ENCODE measurements at places on chromosomes 7 and 10.

DNA sequence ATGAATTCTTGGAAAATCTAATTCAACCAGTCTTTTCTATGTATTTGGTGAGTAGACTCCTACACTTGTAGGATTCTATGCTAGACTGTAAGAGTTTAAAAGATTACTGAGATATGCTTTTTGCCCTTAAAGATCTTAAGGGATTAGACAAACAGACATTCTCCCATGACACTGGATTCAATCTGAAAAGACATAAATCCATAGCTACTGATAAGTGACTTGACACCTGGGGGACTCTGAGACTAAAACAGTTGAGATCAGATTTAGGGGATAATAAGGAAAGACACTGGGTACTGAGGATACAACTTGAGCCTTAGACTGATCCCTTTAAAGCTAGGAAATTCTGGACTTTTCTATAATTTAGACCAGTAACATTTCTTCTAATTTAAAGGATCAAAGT lies 1233.4 kb downstream of the XPNPEP1 start:
- DNase-seq: no peak

DNA sequence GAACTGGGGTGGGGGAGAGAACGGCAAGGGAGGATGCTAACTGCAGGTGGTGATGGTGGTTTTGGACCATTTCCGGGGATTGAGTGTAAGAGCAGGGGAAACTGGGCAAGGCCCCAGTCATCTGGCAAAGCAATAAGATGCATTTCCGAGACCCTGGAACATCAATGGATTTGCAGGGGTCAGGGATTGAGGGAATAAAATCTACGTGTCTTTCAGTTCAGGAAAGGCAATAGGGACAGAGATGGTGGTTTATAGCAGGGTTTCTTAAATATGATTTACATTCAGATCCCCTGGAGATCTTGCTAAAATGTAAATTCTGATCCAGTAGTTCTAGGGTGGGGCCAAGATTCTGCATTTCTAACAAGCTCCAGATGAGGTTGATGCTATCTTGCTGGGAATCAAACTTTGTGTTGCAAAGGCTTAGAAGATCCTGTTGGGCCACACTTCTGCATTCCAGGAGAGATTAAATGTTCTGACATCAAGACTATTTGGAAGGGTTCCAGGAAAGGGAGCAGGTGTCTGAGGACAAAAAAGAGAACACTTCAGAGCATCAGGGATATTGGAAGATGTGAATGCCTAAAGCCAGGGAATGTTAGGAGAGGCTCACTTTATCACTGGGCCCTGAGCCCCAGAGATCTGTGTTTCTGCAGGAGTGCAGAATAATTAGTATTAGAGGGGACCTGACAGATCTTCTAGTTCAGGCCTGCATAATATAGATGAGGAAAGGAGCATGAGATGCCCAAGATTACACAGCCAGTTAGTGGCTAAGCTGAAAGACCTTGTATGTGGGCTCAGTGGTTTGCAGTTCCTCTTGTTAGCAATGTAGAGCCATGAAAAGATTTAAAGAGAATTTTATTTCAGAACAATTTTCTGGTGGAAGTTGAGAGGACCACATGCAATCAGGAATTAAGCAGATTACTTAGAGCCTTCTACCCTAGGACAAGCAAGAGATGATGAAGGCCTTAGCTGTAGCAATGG lies 32.4 kb downstream of the BLNK start:
- DNase-seq: no peak

- no peak for DNase-seq
Observed at GRCh38 chr7:16954321-16954720, 72.5 kb upstream of the AGR3 start.

GRCh38 chr10:49107111-49107886 lies 8.0 kb downstream of the VSTM4 start:
- DNase-seq: no peak

DNA sequence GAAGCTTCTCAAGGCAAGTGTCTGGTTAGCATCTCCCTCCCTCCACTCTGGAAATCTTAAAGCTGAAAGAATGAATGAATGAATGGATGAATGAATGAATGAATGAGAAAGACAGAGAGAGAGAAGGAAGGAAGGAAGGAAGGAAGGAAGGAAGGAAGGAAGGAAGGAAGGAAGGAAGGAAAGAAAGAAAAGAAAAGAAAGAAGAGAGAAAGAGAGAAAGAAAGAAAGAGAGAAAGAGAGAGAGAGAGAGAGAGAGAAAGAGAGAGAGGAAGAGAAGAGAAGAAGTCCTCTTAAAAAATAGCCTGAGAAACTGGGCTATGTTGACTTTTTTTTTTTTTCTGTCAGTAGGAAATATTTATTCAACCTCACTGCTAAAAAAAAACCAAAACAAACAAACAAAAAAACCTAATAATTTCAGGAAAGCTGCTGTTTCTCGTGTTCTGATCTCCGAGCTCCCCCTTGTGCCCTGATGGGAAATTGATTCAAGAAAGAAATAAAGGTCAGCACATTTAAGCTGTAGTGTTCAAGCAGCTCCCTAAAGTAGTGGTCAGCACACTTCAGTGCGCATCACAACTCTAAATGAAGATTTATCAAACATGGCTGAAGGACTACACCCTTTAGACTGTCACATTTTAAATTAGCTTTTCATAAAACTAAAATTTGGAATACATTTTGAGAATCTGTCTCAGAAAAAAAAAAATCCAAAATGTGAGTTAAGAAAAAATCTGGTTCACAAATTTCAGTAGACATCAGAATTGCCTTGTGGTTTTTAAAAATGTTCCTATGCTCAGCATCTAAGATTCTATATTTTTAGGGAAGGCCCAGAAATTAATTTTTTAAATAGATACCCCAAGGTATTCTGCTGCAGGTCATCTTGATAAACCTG lies 154.3 kb downstream of the ELAPOR2 start:
- DNase-seq: no peak

GRCh38 chr7:12493407-12493806 lies 77.1 kb upstream of the SCIN start:
- no peak for DNase-seq

GRCh38 chr10:133489816-133490588 lies 36.3 kb downstream of the SCART1 start:
- no peak for DNase-seq

- DNase-seq: no peak
Observed at GRCh38 chr7:71712653-71713180, 580.8 kb downstream of the GALNT17 start.

GRCh38 chr7:139189357-139189756 lies 41.7 kb upstream of the UBN2 start:
- DNase-seq: no peak

- no peak for DNase-seq
Observed at GRCh38 chr7:38801786-38802185, 107.2 kb downstream of the VPS41 start.

- DNase-seq: no peak
Observed at GRCh38 chr7:54541669-54542625, at the start of gene VSTM2A. VSTM2A (plus strand) TSS chr7:54542375; CDS start chr7:54542731, 356 bp downstream.

GRCh38 chr7:36474283-36475010 lies 84.8 kb downstream of the ANLN start:
- no peak for DNase-seq

DNA sequence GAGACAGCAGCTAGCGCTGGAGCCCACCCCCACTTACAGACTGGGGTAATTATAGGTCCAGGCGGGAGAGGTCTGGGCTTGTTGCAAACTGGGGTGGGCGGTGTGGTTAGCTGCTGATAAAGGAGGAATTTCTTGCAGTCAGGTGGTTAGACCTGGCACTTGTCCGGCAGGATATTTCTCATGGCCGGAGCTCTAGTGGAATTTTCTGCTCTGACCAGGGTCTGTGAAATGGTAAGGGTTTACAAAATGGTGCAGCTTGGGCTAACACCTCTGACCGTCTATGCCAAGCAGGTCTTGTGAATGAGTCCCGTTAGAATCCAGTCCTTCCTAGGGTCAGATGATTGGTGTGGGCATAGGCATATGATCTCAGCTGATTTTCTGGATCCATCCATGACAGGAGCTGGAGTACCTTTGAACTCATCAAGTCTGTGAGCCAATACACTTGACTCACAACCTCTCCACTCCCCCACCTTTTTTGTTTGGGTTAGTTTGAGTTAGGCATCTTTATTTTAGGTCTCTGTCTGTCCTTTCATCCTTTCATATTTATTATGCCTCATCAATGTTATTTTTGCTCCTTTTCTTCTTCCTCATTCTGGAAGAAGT lies 213.4 kb downstream of the SUGCT start:
- no peak for DNase-seq

DNA sequence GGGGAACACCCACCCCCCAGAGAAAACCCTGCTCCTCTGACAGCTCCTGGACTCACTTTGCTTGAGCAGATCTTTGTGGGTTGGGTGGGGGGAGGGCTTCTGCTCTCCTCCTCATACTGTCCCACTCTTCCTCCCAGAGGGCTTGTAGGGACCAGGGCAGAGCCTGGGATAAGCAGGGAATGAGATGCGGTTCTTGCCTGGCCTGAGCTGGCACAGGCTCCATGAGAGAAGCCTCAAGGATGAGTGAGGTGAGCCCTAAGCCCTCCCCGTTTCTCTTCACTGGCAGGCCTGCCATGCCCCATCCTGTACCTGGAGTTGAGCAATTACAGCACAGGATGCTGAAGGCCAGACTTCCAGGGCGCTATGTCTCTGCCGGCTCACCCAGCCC lies 134.7 kb downstream of the ADAM12 start:
- DNase-seq: no peak

GRCh38 chr7:85593355-85593754 lies 406.5 kb upstream of the SEMA3D start:
- no peak for DNase-seq

- no peak for DNase-seq
Observed at GRCh38 chr10:78785066-78785465, 283.7 kb upstream of the ZMIZ1 start.

DNA sequence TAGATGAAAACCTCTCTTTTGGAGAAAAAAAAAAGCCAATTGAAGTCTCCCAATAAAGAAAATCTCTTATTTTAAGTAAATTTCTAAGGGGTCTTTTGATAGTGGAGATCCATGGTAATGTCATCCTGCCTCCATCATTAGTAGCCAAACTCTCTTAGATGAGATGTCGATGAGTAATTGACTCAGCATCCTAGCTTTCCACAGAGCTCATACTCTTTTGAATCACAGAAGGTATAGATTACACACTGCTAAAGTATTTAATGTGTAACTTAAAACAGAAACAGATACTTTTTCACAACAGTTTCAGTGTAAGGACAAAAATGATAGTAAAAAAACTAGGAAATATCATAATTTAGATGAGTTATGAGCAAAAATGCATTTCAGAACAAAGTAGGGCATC lies 19.4 kb downstream of the MAGI2 start:
- DNase-seq: no peak

GRCh38 chr10:78471326-78471722 lies 437.7 kb downstream of the RPS24 start:
- no peak for DNase-seq

- no peak for DNase-seq
Observed at GRCh38 chr7:113142385-113143119, 24.2 kb upstream of the SMIM30 start.

GRCh38 chr10:70958396-70958795 lies 70.0 kb upstream of the PCBD1 start:
- no peak for DNase-seq

DNA sequence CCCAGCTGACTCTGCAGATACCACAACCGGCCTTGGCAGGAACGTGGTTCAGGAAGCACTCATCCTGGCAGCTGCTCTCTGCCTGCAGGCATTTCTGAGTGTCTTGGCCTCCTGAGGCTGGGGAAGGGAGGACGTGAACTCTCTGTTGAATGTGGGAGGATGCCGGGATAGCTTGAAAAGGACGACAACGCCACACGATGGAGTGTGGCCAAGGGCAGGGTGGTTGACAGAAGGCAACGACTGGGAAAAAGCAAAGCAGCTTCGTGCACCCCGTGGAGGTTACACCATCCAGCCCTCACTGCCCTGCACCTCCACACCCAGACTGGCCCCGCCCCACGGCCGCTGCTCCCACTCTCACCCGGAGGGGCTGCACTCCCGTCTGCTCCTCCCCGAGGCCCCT lies 466.1 kb upstream of the FOXK1 start:
- DNase-seq: no peak

DNA sequence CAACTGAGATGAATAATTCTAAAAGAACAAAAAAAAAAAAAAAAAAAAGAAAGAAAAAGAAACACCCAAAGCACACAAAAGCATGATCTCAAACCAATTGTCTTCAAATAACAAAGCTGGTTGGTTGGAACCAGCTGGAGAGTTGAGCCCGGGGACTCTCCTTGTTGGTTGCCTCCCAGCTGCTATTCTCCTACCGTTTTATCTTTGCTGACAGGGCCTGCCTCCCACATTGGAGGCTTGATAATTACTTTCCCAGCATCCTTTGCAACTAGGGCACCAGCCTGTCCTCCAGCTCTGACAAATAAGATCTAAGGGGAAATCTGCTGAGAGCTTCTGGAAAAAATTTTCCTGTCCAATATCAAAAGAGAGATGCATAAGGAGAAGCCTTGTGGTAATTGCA lies 6.8 kb downstream of the PON1 start:
- DNase-seq: no peak

DNA sequence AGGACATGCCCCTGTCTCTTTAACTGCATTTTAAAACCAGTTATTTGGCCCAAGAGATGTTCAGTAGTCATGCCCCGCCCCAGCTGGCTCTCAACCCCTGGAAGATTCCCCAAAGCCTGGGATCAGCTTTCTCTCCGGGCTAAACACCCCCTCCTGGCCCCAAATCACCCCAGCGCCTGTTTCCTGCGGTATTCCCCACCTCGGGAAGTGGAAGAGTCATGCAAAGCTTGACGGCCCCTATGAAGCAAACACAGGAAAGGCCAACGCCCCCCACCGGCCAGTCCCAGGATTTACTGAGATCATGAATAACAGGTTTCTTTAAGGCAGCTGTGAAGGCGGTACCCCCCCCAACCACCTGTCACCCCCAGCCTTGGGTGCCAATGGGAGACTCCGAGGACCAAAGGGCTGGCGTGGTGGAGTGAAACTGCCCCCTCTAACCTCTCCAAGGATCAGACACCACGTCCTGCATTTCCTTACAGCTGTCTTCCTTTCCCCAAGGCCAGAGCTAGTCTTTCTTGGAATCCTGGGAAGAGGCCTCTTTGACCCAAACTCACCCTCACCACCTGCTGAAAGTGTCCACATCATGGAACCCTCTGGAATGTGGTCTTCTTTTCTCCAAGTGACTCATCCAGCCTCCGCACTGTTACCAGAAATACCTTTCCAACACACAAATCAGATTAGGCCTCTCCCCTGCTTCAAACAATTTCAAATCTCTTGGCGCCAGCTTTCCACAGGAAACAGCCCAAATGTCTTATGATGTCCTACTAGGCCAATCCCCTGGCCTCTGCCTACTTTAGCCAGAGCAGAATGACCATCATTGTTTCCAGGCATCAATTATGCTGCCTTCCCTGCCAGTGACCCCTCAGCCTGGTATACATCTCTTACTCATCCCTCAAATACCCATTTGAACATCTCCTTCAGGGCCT lies 301.5 kb downstream of the ZEB1 start:
- no peak for DNase-seq

DNA sequence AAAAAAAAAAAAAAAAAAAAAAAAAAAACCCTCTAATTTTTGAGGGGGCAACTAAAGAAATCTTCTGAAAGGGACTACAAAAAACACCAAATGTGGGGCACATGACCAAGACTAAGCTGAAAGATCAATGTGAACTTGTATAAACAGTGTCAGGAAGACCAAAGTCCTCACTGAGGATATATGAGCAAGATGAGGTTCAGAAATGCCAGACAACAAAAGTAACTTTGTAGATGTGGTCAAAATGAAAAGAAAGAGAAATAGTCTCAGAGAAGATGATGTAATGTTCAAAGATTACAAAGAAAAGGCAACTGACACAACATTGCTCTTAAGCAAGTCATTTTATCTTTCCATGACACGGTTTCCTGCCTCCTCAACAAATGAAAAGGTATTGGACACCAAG lies 48.7 kb upstream of the PTPRZ1 start:
- no peak for DNase-seq
